ENCODE measurements at places on chromosomes 1 and 21.

DNA sequence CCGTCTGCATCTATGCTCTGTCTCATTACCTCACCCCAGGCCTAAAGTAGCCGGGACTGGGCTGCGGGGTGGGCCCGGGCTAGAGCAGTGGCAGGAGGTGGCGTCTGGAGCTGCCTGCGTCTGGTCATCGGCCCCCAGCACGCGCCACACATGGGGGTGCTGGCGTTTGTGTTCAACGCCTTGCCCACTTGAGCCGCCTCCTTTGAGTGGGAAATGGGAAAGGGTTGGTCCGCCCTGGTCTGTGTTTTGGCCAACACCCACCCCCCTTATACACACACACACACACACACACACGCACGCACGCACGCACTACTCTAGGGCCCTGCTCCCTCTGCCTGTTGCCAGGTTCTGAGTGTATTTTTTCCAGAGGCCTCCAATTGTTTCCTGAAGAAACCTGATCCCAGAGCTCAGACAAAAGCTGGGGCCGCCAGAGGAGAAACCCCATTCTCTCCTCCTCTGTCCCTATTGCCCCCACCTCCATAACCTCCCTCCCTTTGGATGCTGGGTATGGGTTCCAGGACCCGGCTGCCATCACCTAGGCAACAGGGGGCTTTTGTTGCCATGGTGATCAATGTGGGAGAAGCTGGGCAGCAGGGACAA, 10.1 kb downstream of the VANGL2 start:
- no peak for DNase-seq

GRCh38 chr1:21590126-21590880, 78.9 kb downstream of the RAP1GAP start:
- DNase-seq, result no peak

GRCh38 chr1:57254022-57254421, 169.8 kb downstream of the DAB1 start:
- DNase-seq, result no peak

GRCh38 chr1:109863667-109864046, 47.0 kb upstream of the CSF1 start:
- no peak for DNase-seq

- no peak for DNase-seq
Measured at GRCh38 chr1:152018537-152018936, 18.3 kb downstream of the S100A11 start.

- no peak for DNase-seq
Measured at GRCh38 chr1:93499075-93499474, 51.2 kb downstream of the FNBP1L start.

Data from cerebellar nuclear complex (tissue), 1 donor.